GM12892 (cell line): ENCODE measurements at places on chromosomes 2 and 18.

DNA sequence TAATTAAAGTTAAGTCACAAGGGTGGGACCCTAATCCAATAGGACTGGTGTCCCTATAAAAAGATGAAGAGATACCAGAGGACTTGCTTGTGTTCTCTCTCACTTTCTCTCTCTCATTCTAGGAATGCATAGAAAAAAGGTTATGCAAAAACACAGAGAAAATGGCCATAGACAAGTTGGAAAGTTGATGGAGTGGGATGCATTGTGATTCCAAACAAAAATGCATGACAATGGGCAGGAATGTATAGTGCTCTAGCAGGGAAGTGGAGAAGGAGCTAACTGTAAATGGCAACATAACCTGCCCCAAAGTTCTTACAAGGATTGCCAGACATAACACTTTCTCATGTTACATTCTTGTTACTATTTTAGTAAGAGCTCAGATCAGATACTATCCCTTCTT lies 301.6 kb upstream of the LRATD1 start:
- DNase-seq = no peak

GRCh38 chr18:49011291-49011746 lies 60.6 kb upstream of the SMAD7 start:
- DNase-seq = no peak

- DNase-seq = no peak
Measured at GRCh38 chr18:58257461-58257860, 213.4 kb downstream of the NEDD4L start.

DNA sequence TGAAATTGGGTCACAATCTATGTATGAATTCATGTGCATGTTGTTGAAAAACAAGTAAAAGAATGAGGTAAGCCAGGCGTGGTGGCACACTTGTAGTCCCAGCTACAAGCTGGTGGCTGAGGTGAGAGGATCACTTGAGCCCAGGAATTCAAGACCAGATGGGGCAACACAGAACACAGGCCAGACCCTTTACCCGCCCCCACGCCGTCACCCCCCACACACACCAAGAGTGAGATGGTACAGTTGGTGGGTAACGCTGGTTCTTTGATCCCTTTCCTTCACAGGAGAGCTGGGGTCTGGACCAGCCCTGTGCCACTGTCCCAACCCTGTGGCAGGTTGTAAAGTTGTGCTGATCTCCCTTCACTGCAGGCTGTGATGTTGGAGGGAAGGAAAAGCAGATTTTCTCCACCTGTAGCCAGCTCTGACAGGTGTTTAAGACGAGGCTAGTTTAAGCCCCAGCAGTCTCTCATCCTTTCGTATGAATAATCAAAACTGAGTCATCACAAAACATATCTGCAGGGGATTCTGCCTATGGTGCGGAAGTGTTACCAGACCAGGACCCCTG lies 13.6 kb downstream of the B3GNT2 start:
- no peak for DNase-seq

DNA sequence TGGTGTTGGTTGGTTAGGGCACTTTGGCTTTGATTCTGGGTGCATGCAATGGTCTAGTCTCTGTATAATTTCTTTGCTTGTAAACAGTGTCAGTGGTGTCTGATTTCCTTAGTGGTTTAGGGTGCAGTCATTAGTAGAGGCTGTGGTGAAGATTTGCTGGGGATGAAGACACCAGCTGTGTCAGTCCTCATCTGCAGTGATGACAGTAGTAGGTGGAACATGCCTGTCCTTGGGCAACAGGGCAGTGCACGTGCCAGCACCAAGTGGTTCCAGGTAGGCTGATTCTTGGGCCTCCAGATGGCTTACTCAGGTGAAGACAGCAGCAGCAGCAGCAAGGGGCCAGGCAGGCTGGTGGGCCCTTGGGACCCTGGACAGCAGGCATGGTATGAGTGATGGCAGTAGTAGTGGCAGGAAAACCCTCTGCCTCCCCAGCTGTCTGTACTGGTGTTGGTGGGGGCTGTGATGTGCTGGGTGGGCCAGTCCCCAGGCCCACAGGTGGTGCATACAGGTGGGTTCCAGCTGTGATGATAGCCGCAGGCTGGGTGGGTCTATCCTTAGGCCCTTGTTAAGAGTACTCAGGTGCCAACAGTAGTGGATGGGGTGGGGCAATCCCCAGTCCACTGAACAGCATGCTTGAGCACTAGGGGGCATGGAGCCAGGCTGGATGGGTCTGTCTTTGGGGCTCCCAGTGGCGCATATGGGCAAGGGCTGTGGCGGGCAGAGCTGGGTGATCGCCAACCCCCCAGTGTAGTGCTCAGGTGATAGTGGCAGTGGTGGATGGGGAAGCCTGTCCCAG lies 140.7 kb upstream of the THUMPD2 start:
- DNase-seq = no peak

GRCh38 chr18:6876641-6877041 lies 147.1 kb downstream of the ARHGAP28 start:
- no peak for DNase-seq

DNA sequence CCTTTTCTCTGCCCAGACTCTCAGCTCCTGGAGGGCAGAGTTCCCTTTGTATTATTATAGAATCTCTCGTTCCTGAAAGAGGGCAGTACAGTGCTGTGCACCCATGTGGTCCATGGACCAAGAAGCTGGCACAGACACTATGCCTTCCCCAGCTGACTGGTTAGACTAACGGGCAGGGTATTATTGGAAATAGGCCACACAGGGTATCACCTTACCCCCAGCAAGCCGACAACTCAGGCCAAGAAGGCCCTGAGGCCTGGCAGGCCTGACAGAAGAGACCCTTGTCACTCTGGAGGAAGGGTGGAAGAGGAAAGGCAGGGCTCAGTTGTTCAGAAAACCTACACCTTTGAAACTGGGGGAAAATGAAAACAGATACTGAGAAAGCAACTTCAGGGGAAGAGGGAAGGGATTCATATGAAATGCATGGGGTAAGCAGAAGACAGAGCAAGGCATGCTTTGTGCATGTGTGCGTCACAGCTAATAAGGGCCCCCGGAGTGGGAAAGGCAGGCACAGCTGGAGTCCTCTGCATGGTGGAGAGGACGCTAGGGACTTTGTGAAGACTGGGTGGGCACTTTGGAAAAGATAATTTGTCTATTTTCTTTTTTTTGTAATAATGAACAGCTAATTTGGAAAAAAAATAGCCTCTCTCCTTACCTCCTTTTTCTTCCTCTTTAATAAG lies 476.8 kb upstream of the CELF4 start:
- DNase-seq = no peak

DNA sequence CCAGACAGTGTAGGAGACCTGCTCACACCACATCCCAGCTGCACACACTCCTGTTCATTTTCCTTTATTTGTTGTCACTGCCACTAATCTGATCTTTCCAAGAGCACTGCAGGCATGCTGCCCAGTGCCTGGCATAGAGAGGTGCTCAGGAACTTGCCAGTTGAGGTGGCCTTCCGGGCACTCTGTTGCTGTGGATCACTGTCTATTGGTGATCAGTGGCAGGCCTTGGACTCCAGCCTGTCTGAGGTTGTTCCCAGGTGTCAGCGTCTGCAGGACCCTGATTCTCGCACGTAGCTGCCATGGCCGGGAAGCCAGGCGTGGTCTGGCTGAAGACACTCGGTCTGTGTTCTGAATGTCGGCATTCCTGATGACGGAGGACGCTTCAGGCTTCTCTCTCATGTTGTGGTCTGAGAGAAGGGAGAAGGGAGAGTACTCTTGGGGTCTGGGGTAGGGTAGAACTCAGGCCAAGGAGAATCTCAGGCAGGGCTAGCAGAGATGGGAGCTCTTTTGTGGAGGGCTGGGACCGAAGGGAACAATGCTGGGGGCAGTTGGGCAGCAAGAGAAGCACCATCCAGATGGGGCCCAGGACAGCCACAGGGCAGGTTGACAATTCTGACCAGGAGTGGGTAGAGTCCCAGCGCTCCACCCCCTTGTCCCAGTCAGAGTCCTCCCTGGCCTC lies 240.9 kb downstream of the MYCN start:
- no peak for DNase-seq

- no peak for DNase-seq
Measured at GRCh38 chr2:190978389-190979053, 35.5 kb downstream of the STAT1 start.

- peak; percentile 7 for DNase-seq
Measured at GRCh38 chr2:44191739-44192138, 23.1 kb downstream of the PPM1B start.

GRCh38 chr2:44596537-44597320 lies 235.0 kb downstream of the CAMKMT start:
- no peak for DNase-seq
